ENCODE measurements at places on chromosomes 3 and 15. TPM values are rescaled to one million over a fixed set of nuclear protein-coding genes. Genes with fewer than 3 reads are reported as not detected.

GRCh38 chr3:9244495-9245183 lies 4.8 kb downstream of the SRGAP3 start:
- DNase-seq: no peak

Gene KNSTRN
- total RNA-seq: 10.1 TPM

Gene CCR8
- not detected for total RNA-seq

DNA sequence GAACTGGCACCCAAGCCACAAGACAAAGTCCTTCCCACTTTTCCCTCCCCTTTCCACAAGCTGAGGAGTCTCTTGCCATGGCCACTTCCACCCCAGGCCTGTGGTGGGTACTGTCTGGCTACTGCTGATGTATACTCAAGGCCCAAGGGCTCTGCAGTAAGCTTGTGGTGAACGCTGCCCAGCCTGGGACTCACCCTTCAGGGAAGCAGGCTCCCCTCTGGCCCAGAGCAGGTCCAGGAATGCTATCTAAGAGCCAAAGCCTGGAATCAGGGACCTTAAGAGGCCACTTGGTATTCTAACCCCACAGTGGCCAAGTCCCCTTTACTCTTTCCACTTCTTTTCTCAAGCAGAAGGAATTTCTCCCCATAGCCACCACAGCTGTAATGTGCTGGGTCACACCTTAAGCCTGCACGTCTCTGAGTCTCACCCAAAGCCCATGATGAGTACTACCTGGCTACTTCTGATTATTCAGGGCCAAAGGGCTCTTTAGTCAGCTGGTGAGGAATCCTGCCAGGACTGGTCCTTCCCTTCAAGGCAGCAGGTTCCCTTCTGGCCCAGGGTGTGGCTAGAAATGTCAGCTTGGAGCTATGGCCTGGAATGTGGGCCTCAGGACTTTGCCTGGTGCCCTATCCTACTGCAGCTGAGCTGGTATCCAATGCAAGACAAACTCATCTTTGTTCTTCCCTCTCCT lies 4.0 kb downstream of the PATL2 start:
- no peak for DNase-seq

Gene UNC13C
- total RNA-seq: 0.07 TPM

DNA sequence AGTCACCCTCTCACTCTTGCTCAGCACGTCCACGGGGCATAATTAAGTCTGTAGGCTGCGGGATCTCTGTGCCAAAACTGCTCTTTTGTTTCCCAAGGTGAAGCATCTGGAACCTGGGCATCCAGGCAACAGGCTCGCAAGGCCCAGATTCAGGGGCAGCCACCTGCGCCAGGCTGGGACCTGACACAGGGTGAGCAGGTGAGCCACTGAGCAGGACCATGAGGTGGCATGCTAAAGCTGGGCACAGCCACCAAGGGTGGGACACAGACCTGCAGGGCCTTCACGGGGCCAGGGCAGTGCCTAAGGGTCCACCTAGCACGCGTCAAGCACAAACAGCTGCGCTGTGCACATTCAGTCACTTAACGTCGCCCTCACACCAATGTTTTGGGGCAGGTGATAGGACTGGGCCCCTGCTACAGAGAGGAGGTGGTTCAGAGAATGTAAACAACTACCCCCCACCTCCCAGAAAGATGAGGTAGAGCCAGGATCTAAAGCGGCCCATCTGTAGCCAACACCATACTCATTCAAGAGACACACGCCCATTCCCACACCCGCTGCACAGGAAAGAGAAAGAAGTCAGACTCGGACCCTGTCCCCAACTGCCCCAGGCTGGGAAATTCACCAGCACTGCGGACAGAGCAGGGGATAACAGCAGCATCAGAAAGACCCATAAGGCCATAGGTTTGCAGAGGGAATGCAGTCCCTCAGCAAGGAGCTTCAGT lies 16.3 kb downstream of the XXYLT1 start:
- no peak for DNase-seq

Gene ZPLD1
- total RNA-seq: not detected

DNA sequence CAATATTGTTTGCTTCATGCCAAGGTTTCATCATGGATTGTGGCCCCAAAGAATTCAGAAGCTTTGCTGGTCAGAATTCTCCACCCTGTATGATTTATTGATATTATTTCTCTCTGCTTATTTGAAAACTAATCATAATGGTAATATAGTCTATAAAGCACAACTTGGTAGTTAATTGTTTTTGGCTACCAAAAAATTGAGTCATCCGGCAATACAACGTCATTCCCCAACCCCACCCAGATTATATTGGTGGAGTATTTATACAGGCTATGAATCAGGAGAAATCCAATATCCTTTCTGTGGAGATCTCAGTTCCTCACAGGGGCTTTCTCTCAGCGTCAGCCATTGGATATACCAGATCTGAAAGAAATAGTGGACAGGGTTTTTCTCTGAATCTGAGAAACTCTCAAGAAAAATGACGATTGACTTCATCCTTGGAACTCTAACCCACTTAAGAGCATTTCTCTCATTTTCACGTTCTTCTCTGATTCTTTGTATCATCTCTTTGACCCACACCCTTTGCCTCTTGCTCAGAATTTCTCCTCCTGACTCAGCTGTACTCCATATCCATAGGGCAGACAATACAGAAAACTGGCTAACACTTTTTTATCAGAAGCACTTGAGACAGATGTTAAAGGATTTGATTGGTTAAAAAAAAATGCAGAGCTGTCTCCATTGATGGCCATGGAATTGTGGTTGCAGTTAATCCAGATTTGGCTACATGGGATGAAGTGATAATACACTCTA lies 1055.8 kb upstream of the CADM2 start:
- DNase-seq: no peak

- no peak for DNase-seq
These were observed 109.1 kb downstream of the LPP start for GRCh38 chr3:188262913-188263683.

GRCh38 chr15:84910928-84911623 lies 26.6 kb downstream of the SLC28A1 start:
- DNase-seq: no peak

Gene SCAANT1
- not detected for total RNA-seq

Gene FOXB1
- not detected for total RNA-seq

Gene AADACL2
- not detected for total RNA-seq

Gene SAXO2
- 2.6 TPM for total RNA-seq

DNA sequence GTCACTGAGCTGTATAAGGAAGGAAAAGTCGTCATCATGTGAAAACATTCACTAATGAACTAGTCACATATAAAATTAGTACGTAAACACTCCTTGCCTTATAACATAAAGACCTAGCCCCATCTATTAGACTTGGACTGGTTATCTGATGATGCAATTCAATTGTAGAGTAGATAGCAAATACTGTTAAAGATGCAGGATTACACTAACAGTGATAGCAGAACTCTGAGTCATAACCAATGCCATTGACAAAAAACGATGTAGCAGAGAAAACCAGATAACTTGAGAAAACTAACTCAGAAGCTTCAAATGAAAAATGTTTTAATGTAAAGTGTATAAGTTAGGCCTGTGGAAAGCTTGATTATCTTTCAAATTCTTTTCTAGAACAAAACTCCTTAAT lies 132.2 kb downstream of the WDR72 start:
- no peak for DNase-seq

DNA sequence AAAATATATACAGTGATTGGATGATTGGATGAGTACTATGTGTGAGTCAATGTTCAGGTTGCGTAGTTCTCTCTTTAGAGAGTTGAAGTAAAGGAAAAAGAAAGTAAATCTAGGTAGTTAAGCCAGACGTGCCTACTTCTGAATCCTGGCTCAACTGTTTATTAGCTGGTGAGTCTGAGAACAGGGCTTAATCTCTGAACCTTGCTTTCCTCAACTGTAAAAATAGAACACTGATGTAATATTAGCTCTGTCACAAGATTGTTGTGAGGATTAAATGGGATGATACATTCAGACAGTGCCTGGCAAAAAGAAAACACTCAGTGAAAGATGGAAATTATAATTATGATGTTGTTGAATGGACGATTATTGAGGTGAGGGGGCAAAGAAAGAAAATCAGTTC lies 413.4 kb downstream of the MAGI1 start:
- no peak for DNase-seq

- DNase-seq: peak; percentile 12
These were observed 42.6 kb downstream of the HCN4 start for GRCh38 chr15:73326157-73326556.

DNA sequence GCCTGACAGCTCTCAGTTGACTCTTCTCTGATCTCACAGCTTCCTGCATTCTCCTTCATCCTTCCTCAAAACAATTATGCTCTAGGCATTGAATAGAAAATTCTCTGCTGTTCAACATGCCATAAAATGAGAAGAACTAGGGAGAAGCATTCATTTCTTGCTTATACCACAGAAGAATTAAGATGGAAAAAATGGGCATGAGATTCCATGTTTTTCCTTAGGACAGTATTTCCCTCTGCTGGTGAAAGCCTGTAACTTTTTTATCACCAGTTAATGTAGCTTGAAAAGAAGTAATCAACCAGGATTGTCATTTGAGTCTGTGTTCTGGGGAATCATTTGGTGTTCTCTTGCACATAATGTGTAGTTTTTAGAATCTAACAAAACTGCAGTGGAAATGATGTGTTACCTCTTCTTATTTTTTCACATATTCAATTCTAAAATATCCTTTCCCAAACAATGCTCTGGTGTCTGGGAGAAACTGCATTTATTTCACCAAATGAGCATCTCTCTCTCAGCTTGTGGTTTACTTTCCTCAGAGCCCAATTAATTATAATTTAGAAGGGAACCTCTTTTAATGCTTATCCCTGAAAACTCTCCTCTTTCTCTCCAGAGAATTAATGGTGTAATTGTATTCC lies 92.8 kb upstream of the DCBLD2 start:
- DNase-seq: no peak

GRCh38 chr3:156461889-156462288 lies 93.0 kb downstream of the SSR3 start:
- DNase-seq: no peak

DNA sequence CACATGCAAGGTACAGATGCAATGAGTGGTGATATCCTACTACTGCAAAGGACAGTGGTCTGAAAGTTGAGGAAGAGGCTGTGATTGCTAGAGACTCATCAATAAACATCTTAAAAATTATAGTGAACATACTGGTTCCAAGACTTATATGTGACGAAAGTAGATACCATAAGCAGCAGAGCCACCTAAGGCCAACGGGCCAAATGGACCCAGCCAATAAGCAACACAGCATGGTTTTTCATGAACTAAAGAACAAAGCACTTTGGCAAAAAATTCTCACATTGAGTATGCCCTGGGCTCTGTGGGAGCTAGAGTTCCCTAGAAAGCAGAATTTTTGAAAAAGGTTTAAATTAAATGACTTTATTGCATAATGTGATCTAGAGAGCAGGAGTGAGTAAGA lies 272.1 kb downstream of the SI start:
- no peak for DNase-seq

- no peak for DNase-seq
These were observed 23.4 kb upstream of the AQP9 start for GRCh38 chr15:58114812-58115211.

GRCh38 chr3:172627057-172627809 lies 83.6 kb downstream of the NCEH1 start:
- DNase-seq: no peak

DNA sequence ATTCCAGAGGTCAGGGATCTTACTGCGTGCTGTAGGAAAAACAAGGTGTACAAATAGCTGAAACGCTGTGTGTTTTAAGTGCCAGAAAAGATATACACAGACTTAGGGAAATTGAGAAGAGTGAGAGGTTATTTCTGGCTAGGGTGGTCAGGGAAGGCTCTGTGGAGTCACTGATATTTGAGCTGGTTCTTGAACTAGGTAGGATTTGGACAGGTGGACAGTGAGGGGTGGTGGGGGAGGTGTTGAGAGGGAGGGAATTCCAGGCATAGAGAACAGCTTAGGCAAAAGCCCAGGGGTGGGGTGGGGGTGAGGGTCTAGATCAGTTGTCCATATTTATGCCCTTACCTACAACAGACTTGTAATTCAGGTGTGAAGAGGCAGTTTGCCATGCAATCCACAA lies 7.0 kb downstream of the SEMA6D start:
- DNase-seq: no peak

- no peak for DNase-seq
These were observed 25.2 kb downstream of the ITGB5 start for GRCh38 chr3:124862006-124862405.

GRCh38 chr3:14230729-14231128 lies 52.1 kb downstream of the LSM3 start:
- no peak for DNase-seq

DNA sequence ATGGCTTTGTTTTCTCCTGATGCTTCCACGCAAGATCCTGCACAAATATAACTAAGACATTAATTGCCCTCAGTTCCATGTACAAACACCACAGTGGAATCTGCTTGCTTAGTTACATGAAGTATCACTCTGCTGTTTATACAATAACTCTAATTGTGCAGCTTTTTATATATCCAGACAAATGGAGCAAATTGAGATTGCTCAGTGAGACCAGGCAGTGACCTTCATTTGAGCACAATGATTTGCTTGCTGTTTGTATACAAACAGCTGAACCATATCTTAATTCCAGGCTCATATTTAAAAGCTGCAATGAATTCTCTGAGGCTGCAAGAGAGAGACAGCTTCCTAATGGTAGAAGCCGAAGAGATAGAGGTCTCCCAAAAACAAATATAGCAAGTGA lies 243.7 kb downstream of the CADPS start:
- DNase-seq: no peak

Gene DNAH12
- total RNA-seq: 0.02 TPM

GRCh38 chr3:185153171-185153771 lies 411 bp upstream of the C3orf70 start:
- DNase-seq: no peak

- peak; percentile 15 for DNase-seq
These were observed 61.8 kb upstream of the RPL32 start for GRCh38 chr3:12903000-12903800.

- no peak for DNase-seq
These were observed 43.9 kb upstream of the RYK start for GRCh38 chr3:134294302-134295280.

DNA sequence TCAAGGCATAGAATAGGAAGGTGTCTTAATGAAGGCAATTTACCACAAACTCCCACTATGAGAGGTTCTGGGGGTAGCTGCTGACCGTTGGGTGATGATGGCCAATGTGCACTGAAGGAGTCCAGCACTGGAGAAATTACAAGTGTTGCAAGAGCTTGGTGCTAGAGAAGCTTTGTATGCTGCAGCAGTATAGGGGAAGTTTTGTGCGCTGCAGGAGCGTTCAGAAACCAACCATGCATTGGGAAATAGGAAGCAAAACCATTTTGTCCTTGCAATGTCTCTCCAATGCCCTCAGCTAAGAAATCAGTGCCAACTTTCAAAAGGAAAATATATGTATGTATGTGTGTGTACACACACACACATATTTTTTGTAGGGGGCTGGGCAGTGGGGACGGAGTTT lies 441.6 kb upstream of the NAALADL2 start:
- no peak for DNase-seq

Gene KCNMB3
- total RNA-seq: 1.1 TPM

Gene RLBP1
- total RNA-seq: not detected

All from left ventricle myocardium superior (tissue), 1 donor.